ENCODE measurements at places on chromosomes 13 and 19.

- DNase-seq: no peak
Measured at GRCh38 chr19:48206397-48207093, 36.1 kb downstream of the ZSWIM9 start.

DNA sequence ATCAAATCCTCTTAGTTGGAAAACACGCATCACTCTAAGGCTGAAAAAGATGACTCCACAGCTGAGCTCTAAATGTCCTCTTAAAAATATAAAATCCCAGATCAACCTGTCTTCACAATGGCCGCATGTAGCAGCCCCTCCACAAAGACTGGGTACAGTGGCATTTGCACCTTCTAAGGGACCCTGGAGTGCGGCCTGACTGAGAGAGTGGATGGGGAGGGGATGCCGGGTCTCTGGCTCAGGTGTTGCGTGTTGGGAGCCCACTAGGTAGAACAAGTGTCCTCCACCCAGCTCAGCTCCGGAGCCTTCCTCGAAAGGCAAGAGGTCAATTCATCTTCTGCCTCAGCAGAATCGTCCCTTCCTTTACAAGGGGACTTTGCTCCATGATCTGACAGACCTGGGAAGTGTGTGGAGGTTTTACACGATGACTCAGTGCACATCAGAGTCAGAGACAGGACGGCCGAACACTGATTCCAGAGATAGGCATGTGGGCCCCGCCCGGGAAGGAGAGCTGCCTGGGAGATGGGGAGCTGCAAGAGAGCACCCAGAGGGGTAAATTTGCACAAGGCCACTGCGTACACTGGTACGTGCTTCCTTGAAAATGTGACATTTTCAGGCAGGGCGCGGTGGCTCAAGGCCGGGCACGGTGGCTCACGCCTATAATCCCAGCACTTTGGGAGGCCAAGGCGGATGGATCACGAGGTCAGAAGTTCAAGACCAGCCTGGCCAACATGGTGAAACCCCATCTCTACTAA is 23.5 kb upstream of the SLC15A1 start:
- DNase-seq: peak; percentile 73

DNA sequence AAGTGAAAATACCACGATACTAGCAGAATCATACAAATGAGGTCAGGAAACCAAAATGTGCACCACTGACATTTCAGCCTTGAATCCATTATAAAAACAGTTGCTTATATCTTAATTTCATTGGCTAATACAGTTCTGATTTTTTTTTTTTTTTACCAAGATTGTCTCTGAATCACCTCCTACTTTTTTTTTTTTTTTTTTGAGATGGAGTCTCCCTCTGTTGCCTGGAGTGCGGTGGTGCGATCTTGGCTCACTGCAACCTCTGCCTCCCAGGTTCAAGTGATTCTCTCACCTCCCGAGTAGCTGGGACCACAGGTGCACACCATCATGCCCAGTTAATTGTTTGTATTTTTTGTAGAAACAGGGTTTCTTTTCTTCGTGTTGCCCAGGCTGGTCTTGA is 270.2 kb downstream of the LMO7 start:
- DNase-seq: peak; percentile 2

GRCh38 chr13:47420568-47420967 is 523.7 kb upstream of the HTR2A start:
- no peak for DNase-seq

GRCh38 chr13:113350065-113350937 is 13.6 kb downstream of the GRTP1 start:
- no peak for DNase-seq

DNA sequence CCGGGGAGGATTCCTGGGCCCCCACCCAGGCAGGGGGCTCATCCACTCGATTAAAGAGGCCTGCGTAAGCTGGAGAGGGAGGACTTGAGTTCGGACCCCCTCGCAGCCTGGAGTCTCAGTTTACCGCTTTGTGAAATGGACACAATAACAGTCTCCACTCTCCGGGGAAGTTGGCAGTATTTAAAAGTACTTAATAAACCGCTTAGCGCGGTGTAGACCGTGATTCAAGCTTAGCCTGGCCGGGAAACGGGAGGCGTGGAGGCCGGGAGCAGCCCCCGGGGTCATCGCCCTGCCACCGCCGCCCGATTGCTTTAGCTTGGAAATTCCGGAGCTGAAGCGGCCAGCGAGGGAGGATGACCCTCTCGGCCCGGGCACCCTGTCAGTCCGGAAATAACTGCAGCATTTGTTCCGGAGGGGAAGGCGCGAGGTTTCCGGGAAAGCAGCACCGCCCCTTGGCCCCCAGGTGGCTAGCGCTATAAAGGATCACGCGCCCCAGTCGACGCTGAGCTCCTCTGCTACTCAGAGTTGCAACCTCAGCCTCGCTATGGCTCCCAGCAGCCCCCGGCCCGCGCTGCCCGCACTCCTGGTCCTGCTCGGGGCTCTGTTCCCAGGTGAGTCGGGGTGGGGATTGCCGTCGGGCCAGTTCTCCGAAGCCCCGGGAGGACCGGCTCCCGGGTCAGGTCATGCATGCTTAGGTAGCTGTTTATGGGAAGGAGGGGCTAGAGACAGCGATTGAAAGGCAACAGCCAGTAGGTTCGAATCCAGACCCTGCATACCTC is at the start of gene ICAM1:
Gene ICAM1, plus strand, starts transcription at position 505 of the 779 bp plus-strand sequence. Its CDS starts 40 bp downstream, at position 545.
- peak; percentile 90 for DNase-seq

- no peak for DNase-seq
Measured at GRCh38 chr19:50639121-50640112, at the start of gene SYT3. TSS of gene SYT3 (minus strand) at chr19:50639881. CDS start at chr19:50637411, 2,470 bp downstream.

GRCh38 chr13:50509771-50510441 is 333.6 kb downstream of the DLEU7 start:
- DNase-seq: no peak

- no peak for DNase-seq
Measured at GRCh38 chr19:17963936-17964691, 2.8 kb upstream of the KCNN1 start.

DNA sequence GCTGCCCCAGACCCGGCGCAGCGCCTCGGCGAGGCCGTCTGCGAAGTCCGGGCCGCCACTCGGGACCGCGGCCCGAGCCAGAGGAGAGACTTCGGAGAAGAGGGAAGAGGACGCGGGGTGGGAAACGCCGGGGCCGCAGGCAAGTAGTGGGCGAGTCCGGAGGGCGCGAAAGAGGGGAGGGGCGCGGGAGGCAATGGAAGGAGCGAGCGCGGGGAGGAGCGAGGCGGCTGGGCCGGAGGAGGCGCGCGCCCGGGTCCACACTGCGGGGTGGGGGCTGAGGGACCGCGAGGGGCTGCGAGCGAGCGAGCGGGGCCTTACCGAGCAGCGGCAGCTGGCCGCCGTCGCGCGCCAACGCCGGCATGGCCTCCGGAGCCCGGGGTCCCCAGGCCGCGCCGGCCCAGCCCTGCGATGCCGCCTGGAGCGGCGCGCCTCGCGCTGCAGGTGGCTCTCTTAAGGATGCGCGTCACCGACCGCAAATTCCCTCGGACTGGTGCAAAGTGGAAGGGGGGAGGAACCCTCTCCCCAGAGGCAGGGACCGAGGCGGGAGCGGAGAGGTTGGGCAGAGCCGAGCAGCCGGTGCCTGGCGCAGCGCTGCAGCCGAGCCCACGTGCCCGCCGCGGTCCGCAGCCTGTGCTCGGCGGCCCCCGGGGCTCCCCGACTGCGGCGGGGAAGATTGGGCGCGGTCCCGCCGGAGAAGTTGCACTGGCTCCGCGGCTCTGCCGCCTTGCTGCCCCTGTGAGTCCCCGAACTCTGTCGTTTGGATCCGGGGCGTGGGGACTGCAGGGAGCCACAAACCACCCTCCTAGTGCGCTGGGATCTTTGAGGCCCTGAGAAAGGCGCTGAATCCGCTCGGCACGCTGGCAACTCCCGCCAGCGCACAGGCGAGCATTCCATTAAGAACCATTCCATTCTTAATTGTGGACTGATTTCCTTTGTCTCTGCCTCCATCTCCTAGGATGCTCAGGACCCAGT is at the start of gene FLT3:
Gene FLT3, minus strand, starts transcription at position 427 of the 972 bp plus-strand sequence. Its CDS starts 66 bp downstream, at position 361.
- peak; percentile 29 for DNase-seq

DNA sequence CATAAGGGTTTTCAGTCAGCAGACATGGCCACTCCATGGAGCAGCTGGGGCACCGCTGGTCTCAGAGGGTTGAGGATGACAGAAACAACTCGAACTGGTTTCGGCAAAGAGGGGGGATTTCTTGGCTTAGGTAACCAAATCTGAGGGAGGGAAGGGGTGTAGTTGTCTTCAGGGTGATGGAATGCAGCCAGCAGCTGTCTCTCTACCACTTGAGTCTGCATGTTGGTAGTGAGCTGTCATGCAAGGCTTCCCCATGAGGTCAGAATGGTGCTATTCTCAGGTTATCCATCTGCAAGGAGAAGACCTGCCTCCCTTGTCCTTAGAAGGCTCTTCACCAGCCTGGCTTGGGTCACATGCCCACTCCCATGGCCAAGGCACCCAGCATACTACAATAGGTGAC is 55.6 kb upstream of the PEG3 start:
- DNase-seq: no peak

GRCh38 chr13:94249512-94249911 is 230.0 kb downstream of the DCT start:
- DNase-seq: peak; percentile 59

DNA sequence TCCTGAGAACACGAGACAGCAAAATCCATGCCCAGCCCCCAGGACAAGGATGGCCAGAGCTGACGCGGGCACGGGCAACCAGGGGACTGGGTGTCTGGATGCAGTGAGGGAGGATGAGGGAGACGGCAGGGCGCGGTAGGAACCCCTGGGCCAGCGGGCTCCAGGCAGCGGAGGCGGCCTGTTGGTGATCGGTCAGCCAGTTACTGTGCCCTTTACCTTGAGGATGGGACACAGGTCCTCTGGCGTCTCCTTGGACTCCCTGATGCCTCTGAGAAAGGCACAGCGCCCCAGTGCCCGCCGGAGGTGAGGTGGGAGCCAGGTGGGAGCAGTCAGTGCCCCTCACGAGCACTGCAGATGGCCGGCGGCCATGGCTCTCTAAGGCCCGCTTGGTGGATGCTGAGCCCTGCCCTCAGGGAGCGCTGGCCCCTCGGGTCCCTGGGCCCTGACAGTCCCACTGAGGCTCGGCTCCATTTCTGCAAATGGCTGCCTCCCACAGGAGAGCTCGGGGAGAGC is 31.2 kb downstream of the C13orf46 start:
- DNase-seq: no peak

DNA sequence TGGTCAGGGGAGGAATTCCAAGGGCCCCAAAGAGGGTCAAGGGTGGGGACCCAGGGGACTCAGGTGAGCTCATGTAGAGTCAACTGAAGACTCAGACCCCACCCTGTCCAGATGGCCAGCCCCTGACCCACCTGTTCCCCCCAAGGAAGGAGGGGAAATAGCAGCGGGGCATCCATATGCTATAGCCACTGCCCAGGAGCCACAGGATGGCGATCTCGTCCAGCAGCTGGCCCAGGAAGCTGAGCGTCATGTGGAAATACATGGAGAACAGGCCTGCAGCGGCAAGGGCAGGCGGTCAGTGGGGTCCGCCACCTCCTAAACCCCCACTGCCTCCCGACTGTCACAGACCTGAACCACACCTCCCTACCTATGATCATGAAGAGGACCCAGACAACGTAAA is 21.4 kb downstream of the ACER1 start:
- DNase-seq: no peak

- DNase-seq: no peak
Measured at GRCh38 chr13:77745784-77746183, 48.3 kb downstream of the SLAIN1 start.

- no peak for DNase-seq
Measured at GRCh38 chr13:102779436-102780159, 6.0 kb upstream of the TEX30 start.

GRCh38 chr13:81568824-81569223 is 1227.9 kb upstream of the SPRY2 start:
- no peak for DNase-seq

DNA sequence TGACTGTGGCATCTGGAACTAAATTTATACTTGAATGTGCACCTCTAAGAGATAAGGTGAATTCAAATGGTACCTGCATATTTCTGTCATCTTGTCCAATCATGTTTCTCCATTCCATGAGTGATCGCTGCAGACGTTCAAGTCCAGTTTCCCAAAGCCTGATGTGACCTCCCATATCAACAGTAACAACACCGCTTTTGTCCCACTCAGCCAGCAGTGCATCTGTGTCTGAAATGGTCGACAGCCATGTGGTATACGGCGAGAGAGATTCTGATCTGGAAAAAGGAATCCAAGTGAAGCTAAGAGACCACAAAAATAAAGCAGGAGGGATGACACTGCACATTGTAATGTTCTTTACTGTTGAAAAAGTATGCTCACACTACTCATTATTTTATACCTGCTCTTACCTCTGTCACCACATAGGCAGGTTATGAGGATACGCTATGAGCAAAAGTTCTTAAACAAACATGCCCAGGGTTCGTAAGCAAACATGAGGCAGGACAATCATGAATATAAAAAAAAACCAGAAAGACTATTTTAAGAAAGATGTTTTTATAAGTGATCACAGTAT is 213.6 kb downstream of the RGCC start:
- no peak for DNase-seq

GRCh38 chr13:84896128-84896527 is 903.1 kb downstream of the SLITRK6 start:
- peak; percentile 84 for DNase-seq

- DNase-seq: no peak
Measured at GRCh38 chr13:102176846-102177245, 225.0 kb downstream of the FGF14 start.

DNA sequence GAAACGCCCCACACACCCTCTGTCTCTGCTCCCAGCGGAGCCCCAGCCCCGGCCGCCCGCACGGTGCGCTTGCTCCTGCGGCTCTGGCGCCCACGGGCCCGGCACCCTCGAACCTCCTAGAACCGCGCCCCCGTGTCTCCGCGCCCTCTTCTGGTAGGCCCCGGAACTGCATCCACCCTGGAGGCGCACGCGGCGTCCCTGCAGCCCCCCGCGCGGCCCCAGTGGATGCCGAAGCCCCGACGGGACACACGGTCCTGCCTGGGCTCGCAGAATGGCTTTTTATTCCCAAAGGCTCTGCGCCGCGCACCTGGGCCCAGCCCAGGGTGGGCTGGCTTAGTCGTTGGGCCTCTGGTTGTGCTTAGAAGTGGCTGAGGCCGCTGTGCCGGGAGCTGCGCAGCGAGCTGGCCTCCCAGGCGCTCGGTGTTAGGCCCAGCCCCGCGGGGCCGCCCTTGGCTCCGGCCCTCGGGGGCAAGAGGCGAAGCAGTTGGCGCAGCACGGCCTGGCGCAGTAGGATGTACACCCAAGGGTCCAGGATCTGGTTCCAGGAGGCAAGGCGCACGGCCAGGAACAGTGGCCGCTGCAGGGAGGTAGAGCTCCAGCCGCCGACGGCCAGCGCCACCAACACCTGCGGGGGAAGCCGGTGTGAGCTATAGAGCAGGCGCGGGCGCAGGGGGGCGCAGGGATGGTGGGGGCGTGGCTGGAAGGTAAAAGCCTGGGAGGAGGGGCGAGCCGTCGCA is 2.8 kb downstream of the PTGER1 start:
- peak; percentile 59 for DNase-seq

- DNase-seq: peak; percentile 33
Measured at GRCh38 chr19:1766800-1767352, 13.6 kb downstream of the ONECUT3 start.
